Left cardiac atrium (tissue), 4 donors: ENCODE measurements at places on chromosomes 12 and 14. TPM values are rescaled to one million over a fixed set of nuclear protein-coding genes. Genes with fewer than 3 reads are reported as not detected.

Gene TBC1D30
- 1.3 TPM for total RNA-seq

Gene PITPNM2
- total RNA-seq = 22.2 TPM

Gene RASSF8
- total RNA-seq = 60.0 TPM

Gene RNFT2
- total RNA-seq = 1.6 TPM

- DNase-seq = no peak
These were observed 138.2 kb upstream of the LHX5 start for GRCh38 chr12:113609692-113610469.

DNA sequence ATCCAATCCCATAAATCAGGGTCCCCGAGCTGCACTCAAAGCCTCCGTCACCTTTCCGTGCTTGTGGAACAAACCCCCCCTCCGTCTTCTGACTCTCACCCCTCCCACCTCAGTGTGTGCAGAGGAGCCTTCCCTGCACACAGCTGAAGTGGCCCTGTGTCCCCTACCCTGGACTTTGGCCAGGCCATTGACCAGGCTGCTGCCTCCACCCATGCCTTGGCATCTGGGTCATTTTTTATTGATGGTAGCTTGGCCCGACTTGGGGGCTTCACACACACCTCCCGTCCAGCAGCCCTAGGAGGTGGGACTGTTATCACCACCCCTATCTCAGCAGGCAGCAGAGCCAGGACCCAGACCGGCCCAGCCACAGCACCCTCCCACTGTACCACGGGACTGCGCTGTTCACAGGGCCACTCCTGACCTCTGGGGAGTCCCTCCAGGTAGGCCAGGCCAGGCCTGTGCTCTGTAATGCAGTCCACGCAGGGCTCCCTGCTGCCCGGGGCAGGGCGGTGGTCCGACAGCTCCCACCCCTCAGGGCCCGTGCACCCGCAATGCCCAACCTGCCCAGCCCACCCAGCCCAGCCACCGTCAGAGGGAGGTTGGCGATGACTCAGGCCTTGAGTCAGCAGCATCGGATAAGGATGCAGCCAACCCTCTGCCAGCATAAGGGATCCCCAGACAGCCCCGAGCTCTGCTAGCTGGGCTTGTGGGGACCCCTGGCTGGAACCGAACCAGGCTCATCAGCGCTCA, 9.2 kb upstream of the INF2 start:
- DNase-seq = peak; percentile 71

- no peak for DNase-seq
These were observed 44.2 kb downstream of the CLMN start for GRCh38 chr14:95275494-95275893.

GRCh38 chr12:101368016-101368415, 39.6 kb downstream of the ARL1 start:
- DNase-seq = no peak

DNA sequence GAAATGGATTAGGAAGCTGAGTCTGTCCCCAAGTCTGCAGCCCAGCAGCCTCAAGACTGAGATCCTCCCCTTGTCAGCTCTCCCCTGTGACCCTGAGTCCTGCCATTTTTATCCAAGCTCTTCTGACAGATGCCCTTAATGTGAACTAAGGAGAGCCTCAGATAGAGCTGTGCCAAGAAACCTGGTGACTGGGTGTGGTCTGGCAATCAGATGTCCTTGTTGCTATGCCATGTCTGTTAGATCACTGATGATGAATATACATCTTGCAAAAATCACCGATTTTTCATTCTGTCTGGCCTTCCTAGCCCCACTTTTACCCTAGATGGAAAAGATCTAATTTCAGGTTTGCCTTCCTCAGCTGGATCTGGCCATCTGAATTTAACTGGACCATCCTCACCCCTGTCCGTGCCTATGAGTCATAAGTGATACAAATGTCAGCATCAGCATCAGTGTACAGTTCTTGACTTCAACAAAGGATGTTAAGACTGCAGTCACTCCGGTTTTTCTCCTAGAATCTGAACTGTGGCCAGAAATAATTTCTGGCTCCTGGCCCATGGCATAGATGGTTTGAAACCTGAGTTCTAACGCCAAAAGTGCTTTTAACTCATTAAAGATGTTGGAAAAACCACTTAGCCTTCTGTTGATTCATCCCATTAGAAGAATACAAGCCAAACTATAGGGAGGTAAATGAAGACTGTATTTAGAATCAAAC, 61.2 kb upstream of the GRIP1 start:
- DNase-seq = no peak

DNA sequence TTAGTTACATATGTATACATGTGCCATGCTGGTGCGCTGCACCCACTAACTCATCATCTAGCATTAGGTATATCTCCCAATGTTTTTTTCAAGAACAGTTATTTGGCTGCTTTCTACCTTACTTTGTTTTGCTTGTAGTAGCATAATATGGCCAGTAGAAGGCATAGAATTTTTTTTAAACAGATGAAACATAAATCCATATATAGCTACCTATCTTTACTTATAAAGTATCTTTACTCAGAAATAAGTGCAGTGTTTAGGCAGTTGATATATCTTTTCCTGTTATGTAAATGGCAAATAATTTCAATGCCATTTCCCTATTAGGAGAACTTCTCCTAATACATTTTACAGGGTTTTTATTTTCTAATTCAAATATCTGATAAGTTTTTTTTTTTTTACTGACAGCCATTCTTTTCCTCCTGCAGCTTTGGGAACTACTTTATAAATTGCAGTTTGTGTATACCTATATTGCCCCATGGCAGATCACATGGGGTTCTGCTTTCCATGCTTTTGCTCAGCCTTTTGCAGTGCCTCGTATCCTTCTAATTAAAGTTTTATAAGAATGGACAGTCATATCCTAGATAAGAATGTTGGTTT, 143.1 kb downstream of the PCNX1 start:
- no peak for DNase-seq

GRCh38 chr12:59372956-59373355, 222.9 kb upstream of the SLC16A7 start:
- DNase-seq = no peak

DNA sequence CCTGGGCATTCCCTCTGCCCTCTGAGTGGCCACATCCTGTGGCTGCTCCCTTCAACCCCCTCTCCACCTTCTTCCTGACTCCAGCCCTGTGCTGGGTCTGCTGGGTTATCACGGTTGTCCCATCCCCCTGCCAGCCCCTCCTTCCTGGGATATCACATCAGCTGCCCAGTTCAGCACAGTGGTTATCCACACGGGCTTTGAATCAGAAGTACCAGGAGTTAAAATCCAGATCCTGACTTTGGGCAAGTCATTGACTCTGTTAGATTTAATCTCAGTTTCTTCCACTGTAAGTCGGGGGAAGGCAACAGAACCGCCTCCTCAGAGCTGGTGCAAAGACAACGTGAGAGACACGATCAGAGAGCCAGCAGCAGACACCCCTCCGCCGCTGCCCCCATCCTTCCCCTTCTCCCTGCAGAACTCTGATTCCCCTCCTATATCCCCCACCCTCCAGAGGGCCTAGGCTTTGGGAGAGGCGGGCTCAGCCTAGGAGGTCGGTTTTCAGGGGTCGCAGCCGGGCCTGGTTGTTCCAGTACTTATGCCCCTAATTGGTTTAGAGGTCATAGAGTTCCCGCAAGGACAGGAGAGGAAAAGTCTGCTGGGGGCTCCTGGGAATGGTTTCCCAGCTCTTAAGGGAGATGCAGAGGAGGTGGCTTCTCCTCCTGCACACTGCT, 42.5 kb downstream of the PRIMA1 start:
- no peak for DNase-seq

DNA sequence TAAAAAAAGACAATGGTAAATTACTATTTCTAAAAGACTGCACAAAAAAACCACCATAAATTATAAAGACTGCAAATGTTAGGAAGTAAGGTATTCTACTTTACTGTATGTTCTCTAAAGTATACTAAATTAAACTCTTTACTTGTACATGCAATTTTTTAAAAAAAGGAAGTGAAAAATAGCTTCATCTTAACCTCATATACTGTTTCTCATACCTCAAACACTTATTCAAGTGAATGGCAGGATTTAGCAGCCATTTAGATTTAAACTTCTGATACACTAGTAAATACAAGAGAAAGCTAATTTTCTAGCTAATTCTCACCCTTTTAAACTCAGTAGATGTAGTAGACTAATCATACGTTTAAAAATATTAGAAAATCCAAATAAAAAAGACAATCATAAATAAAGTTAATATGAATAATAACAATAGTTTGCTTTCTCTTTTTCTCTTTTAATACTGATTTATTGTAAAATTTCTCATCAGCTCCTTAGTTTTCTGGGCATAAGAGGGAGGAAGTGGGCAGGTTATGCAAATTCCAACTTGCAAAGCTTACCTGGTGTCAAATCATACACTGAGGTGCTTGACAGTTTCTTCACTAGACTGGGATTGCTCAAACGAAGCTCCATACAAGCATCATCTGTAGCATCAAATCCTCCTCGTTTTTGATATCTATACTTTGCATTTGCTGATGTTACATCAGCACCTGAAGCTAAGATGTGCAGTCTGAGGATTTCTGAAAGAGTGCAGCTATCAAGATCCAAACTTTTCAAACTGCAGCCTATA, 71.0 kb upstream of the CFL2 start:
- no peak for DNase-seq

DNA sequence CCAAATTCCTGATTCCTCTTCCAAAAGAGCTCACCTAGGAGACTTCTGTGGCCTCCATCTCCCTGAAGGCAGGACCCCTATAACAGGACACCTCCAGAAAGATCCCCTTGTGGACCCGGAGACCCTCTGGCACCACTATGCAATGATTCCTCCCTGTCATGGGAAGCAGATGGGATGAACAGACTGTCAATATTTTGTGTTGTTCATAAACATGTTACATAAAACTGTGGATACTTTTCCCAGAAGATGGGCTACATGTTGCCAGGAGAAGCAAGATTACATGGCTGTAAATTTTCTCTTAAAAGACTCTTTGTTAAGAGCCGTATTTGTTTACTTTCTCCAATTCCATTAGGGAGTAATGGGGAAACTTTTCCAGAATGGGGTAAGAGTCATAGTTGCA, 52.1 kb downstream of the TUNAR start:
- no peak for DNase-seq

- DNase-seq = no peak
These were observed 16.4 kb upstream of the AMN1 start for GRCh38 chr12:31745242-31745641.

- DNase-seq = no peak
These were observed 297.2 kb downstream of the ITPR2 start for GRCh38 chr12:26535826-26536225.

- DNase-seq = no peak
These were observed 4.4 kb upstream of the M6PR start for GRCh38 chr12:8953773-8954402.
